ENCODE measurements at places on chromosomes 7 and 10.

GRCh38 chr10:16866541-16867275 is 49.5 kb upstream of the RSU1 start:
- peak; percentile 65 for DNase-seq

GRCh38 chr10:1308173-1308961 is 252.2 kb downstream of the WDR37 start:
- DNase-seq, result peak; percentile 37

DNA sequence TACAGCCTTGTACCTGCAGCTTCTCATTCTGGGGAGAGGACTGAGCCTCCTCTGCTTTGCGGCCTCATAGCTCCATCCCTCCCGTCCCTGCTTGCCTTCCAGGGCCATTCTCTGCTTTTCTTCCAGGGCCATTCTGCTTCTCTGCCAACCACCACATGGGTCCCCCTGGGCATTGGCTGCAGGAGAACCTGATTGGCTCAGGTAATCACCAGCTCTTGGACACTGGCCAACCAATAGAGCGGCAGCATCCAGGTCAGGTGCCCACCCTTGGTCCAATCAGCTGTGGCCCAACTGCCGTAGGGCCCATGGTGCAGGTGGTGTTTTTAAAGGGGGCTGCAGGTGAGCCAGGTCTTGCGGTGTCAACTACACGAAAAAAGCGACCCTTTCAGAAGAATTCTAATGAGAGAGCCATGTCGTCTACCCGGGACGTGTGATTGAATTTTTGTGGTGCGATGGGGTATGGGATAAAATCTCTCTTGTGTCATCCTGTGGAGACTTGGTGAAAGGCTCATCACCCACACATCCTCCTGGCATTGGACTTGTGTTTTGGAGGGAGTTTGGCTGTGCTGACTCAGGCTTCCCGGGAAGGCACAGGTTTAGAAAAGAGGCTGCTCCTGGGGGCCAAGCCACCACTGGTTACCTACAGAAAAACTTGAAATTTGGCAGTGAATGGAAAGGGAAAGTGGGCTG is 46.0 kb upstream of the PODXL start:
- DNase-seq, result no peak

GRCh38 chr7:111067682-111068081 is 23.2 kb upstream of the LRRN3 start:
- no peak for DNase-seq

DNA sequence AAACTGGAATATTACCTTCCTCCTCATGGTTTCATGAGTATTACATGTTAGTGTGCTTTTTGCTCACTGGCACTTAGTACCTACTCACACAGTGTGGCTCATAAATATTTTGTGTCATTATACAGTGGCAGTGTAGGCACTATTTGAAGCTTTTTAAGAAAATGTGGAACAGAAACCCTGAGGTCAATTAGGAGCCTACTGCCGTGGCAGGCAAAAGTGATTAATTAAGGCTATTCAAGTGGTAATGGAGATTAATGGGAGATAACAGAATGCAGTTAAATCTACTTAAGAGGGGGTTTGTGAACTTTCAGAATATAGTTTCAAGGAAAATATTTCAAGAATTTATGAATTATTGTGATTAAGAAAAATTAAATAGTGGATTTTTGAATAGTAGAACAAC is 277.6 kb downstream of the HGF start:
- DNase-seq, result no peak

- DNase-seq, result no peak
Measured at GRCh38 chr7:83365746-83366145, 203.1 kb upstream of the PCLO start.
